ENCODE measurements at places on chromosomes 7 and 10. TPM values are rescaled to one million over a fixed set of nuclear protein-coding genes. Genes with fewer than 3 reads are reported as not detected.

GPR158 gene
- 1.1 TPM for polyA plus RNA-seq

SYT15B gene
- polyA plus RNA-seq, result 2.2 TPM

SLC26A5 gene
- polyA plus RNA-seq, result 1.1 TPM

TRIL gene
- 52.8 TPM for polyA plus RNA-seq

PAX4 gene
- polyA plus RNA-seq, result not detected

SPDYE9 gene
- polyA plus RNA-seq, result 0.98 TPM

WDR86 gene
- polyA plus RNA-seq, result 19.8 TPM

HTR5A gene
- polyA plus RNA-seq, result not detected

GHRHR gene
- polyA plus RNA-seq, result 0.52 TPM

LLCFC1 gene
- polyA plus RNA-seq, result 0.63 TPM

DNA sequence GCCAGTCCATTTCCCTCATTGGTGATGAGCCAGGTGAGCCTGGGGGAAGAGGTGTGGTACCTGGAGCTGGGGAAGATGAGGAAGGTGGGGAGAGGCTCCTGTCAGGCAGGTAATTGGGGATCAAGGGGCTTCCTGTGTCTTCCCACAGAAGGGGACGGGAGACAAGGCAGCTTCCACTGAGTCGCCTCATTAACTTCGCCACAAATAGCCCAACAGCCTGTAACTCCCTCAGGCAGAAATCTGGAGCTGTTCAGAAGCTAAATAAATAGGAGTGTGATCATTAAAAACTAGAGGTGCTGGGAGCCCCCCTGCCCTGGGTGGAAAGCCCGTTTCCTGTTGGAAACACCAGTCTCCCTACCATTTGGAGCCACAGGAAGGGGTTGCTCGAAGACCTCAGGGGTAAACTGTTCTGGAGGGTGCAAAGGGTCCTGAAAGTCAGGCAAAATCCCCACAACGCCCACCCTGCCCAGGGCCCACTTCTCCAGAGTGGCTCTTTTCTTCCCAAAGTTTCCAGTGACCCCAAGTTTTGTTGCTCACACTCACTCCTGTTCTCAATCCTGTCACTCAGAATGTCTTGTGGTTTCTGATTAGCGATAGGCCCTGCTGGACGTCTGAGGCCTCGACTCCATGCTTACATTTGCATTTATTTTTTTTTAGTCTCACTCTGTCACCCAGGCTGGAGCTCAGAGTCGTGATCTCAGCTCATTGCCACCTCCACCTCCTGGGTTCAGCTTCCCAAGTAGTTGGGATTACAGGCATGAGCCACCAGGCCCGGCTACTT, 25.7 kb downstream of the UNC5B start:
- no peak for DNase-seq

- DNase-seq, result no peak
Observed at GRCh38 chr7:138610671-138611170, 90.4 kb downstream of the SVOPL start.

DNA sequence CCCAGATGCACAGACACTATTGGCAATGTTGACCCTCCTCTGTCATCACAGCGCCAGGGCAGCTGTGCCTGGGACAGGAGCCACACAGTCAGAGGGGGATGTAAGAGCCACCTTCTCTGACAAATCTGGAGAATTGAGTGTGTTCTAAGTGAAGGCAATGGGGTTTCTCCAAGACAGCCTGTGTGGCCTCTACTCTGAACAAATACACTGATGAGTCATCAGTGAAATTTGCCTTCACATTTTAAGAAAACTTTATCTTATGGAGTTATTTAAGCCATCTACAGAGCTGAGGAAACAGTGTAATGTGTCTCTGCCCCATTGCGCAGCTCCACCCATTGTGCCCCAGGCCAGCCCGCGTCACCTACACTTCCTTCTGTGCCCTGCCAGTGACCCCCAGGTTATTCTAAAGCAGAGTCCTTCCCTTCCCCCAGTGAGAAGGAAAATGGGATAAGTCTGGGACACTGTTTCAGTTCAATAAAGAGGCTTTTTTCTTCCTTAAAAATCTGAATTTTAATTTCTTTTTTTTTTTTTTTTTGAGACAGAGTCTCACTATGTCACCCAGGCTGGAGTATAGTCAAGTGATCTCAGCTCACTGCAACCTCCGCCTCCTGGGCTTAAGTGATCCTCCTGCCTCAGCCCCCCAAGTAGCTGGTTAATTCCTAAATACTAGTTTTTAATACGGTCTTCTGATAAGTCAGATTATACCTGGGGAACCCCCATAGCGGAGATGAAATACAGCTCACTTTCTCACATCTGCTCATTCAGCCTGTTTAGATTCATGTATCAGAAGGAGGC, 21.8 kb downstream of the AKR1E2 start:
- DNase-seq, result no peak

GRCh38 chr10:114026189-114027040, 17.3 kb upstream of the ADRB1 start:
- DNase-seq, result no peak

GRCh38 chr10:93712593-93712992, 10.2 kb upstream of the FRA10AC1 start:
- no peak for DNase-seq

- no peak for DNase-seq
Observed at GRCh38 chr7:137040745-137041144, 172.3 kb downstream of the CHRM2 start.

- DNase-seq, result no peak
Observed at GRCh38 chr7:117951285-117951684, 78.0 kb upstream of the CTTNBP2 start.

DNA sequence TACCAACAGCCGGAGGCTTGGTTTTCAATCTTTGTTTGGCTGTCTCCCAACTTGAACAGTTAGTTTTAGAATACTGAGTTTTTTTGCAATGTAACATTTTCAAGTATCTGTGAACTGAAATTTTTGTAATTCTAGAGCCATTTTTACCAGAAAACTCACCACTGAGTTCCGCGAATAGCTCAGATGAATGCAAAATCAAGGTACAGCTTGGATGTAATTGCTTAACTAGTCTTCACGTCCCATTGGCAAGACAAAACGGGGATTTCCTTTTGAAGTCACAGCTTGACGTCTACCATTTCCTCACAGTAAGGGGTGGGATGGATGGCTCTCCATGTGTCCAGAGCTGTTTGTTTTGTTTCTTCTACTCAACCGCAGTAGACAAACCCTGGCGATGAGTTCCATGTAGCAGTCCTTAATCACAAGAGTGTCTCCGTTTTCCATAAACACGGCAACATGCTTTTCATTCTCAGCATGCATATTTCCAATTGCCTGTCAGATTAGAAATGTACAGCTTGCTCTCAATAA, 55.8 kb upstream of the FGFR2 start:
- no peak for DNase-seq

GRCh38 chr7:144527051-144527471, 123.6 kb upstream of the NOBOX start:
- DNase-seq, result no peak

- DNase-seq, result no peak
Observed at GRCh38 chr10:50641626-50642025, 17.9 kb upstream of the SGMS1 start.

DNA sequence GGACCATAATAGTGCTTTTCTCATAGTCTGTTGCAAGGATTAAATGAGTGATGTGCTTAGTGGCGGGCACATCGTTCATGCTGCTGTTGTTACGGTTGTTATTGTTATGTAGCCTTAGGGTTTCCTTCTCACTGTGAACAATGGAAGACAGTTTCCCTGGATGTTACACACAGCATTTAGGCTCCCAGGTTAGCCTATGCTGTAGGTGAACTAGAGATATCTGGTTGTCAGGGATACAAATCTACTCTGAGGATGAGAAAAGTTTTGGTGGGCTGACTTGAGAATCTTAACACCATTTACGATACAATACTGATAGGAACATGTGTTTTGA, 14.7 kb downstream of the SH3PXD2A start:
- DNase-seq, result no peak

GRCh38 chr7:94486216-94486615, 23.4 kb upstream of the CASD1 start:
- no peak for DNase-seq

GRCh38 chr10:121375172-121375571, 223.1 kb downstream of the FGFR2 start:
- DNase-seq, result no peak

DNA sequence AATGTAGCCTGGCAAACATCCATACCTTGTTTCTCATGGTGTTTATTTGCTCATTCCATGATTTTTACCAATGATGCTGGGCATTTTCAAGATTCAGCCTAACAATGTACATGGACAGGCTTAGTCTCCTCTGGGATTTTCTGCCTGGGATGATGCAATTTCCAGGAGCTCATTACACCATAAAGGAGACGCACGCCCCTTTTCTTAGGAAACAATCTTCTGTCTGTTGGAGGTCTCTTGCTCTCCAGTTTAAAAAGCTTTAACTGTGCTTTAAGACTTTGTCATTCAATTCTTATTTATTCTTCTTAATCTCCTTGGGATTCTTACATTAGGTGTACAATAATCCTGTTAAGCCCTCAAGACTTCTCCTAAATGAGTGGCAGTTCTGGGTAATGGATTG, 150.3 kb upstream of the NRP1 start:
- no peak for DNase-seq

- DNase-seq, result no peak
Observed at GRCh38 chr7:79137942-79138341, 315.5 kb downstream of the MAGI2 start.

DNA sequence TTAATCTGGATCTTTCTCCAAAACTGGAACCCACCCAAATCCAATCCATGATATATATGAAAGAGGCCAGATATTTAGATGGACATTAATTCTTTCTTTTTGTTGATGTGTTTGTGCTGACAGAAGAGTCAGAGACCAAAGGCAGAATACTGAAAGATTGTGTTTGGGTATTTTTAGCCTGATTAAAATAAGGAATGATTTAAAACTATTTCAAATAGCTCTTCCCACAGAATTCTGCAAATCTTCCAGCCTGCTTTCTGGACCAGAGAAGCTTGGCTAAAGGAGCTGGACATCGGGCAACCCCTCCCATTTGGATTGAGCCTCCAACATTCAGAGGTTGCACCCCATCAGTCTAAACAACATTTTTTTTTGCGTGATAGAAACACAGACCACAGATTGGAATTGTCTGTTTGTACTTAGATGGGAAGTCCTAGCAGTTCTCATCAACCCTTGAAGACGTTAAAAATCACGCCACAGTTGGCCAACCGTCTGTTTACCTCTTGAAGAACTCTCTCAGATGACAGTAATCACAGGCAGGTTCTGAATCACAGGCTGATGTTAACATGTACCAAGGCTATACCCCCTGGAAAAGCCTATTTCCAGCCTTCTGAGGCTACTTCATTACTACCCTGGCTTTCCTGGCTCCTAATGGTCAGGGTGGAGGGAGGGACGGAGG, 155.2 kb upstream of the NRP1 start:
- DNase-seq, result no peak

GRCh38 chr10:2173327-2173726, 436.0 kb upstream of the ADARB2 start:
- DNase-seq, result no peak

DNA sequence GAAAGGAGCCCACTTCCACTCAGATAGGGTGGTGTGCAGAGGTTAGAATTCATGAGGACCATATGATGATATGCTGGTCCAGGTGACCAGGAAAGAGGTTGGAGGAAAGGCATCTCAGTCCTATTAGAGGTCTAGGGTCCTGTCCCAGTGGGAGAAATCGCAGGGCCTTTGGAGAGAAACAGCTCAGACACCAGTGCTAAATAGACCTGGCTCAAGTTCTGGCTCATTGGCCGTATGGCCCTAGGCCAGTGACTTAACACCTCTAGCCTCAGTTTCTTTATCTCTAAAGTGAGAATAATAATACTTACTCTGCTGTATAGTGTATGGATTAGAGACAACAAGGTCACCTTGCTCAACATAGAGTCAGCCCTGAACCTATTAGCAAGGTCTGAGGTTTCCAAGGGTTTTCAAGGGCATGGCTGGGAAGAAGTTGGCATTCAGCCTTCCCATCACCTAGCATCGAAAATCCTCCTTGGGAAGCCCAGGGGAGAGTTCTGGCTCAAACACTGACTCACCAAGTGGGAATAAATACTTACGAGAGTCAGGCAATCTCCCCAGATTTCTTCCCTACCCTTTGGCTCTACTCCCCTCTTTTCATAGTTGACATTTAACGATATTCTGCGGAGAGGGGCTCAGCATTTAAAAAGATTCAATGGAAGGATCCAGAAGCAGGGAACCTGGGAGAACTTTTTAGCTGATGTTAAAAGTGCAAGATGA, 473.1 kb upstream of the PODXL start:
- no peak for DNase-seq

- no peak for DNase-seq
Observed at GRCh38 chr10:78386509-78386908, 352.8 kb downstream of the RPS24 start.

GRCh38 chr10:108241166-108241565, 1076.7 kb upstream of the SORCS1 start:
- DNase-seq, result no peak

DNA sequence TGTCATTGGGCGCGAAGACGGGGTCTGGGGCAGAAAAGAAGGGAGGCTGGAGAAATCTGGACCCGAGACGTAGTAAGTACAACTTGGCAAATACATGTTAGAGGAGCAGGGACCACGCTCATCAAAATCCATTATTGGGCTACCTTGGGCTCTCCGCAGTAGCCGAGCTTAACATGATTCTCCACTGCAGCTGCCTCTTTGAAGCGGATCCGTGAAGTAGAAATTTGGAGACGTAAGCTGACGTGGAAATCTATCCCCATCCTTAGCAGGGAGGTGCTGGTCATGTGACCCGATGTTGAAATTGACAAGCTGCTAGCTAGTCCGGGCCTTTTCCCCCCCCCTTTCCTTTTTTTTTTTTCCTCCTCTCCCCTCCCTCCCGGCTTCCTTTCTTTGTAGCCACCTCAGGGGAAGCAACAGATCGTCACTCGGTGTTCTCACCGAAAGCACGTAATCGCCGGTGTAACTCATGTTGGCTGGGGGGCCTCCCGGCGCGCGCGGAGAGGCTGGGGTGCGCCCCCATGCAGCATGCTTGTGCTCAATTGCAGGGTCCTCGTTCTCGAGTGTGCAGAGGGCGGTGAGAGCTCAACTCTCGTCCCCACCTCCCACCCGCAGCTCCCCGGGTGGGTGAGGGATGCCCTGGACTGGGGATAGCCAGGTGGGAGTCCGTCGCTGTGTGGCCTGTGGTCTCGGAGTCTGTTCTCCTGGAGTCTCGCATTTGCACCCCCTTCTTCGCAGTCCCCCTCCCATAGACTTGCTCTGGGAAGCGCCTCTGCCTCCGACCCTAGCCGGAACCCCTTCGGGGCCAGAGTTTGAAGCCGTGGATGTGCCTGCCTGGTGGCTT, at the start of gene HOXA11:
Gene HOXA11, minus strand, starts transcription at position 220 of the 841 bp plus-strand sequence. Its CDS starts 88 bp downstream, at position 132.
- no peak for DNase-seq
